AG09309 (cell line): ENCODE measurements at places on chromosomes 1 and 21.

- DNase-seq, result no peak
Observed at GRCh38 chr1:44239961-44240371, 26.7 kb downstream of the DMAP1 start.

GRCh38 chr1:63928186-63929105, 154.6 kb downstream of the ROR1 start:
- no peak for DNase-seq

- DNase-seq, result no peak
Observed at GRCh38 chr1:71438626-71439025, 357.8 kb upstream of the ZRANB2 start.

DNA sequence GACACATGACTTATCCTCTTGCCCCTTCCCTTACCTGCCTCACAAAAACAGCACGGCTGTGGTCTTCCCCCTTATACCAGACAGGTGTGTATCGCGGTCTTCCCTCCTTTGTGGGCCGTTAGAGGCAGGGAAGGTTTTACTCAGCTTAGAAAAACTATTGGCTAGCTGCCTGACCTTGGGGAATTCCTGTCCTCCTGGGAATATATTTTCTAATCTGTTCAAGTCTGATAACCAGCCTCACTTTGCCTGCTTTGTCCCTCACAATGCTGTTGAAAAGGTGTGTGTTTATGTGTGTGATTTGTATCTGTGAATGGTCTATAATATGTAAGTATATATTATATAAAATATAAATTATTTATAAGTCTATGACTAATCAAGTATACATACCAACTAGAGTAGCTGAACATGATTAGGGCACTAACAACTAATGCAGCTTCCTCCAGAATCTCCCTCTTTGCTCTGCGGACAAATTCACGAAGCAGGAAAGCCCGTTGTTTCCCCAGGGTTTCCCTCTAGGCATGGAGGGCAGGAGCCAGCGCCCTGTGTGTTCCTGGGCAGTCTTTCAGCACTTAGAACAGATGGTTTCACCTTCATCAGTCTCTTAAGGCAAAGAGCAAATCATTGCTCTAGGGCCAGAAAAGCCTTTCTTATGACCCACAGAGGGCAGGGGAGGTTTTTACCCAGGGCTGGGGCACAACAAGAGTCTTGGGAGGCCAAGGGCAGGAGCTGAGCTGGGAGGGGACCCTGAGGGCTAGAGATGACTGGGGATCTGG, 25.6 kb downstream of the SLC26A9 start:
- DNase-seq, result no peak

- no peak for DNase-seq
Observed at GRCh38 chr1:21937372-21938121, 437 bp upstream of the HSPG2 start.

DNA sequence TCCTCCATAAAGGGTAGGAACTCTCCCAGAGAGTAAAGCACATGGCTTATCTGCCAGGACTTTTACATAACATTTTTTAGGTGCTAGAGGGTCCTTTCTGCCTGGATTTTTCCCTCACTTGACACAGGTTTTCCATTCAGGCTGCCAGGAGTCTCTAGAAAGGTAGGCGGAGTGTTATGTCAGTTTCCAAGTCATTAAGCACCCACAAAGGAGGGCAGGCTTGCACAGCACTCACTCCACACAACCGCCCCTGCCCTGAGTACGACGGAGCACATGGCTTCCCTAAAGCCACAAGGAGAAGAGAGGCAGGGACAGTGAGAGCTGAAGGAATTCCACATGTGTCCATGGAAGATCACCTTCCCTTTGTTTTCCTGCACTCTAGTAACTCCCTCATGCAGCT, 55.7 kb downstream of the CAPZB start:
- DNase-seq, result no peak

DNA sequence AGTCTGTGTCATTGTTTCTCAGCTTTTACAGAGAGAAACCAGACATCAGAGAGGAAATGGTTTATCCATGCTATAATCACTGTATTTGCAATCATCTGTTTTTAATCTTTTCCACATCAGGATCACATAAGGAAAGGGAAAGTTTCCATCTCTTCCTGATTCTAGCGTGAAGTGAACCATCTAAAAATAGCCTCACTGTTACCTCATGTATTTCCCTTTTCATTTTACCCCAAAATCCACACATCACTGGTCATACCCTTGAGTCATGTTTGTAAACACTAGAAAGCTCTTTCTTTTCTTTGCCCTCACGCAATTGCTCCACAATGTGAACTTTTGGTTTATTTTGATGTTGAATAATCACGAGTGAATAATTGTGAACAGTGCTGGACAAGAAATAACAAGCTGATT, 146.0 kb downstream of the PLA2G4A start:
- peak; percentile 96 for DNase-seq

- DNase-seq, result no peak
Observed at GRCh38 chr1:235763962-235764361, 102.7 kb downstream of the LYST start.

DNA sequence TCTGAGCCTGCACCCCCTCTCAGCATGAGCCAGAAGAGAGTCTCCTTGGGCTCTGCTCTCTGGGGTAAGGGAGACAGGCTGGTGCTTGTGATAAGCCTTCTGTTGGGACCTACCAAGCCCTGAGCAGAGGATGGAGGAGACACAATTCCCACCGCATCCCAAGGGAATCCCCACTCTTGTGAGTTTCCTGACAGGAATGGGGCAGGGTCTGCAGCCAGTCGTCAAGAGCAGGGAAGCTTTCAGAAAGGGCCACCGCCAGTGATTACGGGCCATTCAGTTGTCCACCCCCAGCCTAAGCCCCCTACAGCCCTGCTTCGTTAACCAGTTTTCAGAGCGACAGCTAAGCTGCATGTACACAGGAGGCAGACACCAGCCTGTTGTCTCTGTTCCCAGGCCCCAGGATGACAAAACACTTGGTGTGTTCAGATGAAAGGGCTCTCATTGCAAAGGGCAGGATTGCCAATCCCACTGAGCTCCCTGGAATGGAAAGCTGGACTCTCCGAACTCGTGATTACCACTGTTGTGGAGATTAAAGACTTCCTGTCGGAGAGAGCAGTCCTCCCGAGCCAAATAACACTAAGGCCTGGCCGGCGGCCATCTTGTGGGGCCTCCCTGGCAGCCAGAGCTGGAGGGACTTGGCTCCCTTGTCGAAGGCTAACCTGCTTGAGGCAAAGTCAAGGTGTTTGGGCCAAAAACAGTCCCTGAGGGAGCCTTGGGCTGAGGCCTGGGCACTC, 37.4 kb upstream of the SLC30A1 start:
- no peak for DNase-seq

GRCh38 chr1:204592246-204592948, 76.2 kb downstream of the MDM4 start:
- DNase-seq, result no peak

- DNase-seq, result no peak
Observed at GRCh38 chr21:31597683-31598082, 61.8 kb upstream of the SOD1 start.

- DNase-seq, result no peak
Observed at GRCh38 chr1:241825581-241825980, 22.4 kb upstream of the EXO1 start.

GRCh38 chr1:5982276-5982675, 9.9 kb downstream of the NPHP4 start:
- DNase-seq, result no peak

GRCh38 chr1:246629030-246629429, 62.8 kb downstream of the CNST start:
- no peak for DNase-seq

DNA sequence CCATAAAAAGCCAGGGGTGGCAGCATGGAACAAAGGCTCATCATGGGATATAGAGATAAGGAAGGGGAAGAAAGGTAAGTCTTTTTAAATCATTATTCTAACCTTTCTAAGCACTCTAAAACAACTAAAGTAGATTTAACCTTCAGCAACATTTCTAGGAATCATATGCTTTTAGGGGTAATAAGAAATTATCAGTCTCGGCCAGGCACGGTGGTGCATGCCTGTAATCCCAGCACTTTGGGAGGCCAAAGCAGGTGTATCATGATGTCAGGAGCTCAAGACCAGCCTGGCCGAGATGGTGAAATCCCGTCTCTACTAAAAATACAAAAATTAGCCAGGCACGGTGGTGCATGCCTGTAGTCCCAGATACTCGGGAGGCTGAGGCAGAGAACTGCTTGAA, 20.3 kb upstream of the PHTF1 start:
- no peak for DNase-seq

DNA sequence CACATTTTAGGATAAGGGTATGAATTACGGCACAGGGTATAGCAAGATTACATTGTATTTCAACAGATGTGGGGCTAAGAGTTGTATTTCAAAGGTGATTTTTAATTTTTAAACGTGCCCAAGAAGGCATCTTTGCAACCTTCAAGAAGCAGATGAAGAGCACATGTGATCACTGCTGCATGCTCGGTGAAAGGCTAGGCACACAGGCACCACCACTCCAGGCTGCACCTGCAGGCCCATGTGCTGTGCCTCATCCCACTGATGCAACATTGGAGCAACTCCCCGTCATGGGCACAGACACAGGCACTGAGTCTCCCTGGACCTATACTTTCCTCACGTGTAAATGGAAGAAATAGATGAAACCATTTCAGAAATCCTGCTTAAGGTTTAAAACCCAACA, 23.5 kb downstream of the UBE2G2 start:
- no peak for DNase-seq

- DNase-seq, result no peak
Observed at GRCh38 chr1:13753636-13754402, 53.8 kb downstream of the PRDM2 start.

- DNase-seq, result no peak
Observed at GRCh38 chr1:236922190-236922589, 82.1 kb downstream of the MT1HL1 start.

- DNase-seq, result peak; percentile 10
Observed at GRCh38 chr1:75785320-75785982, 605 bp upstream of the RABGGTB start.

- no peak for DNase-seq
Observed at GRCh38 chr1:108054396-108054795, 89.4 kb upstream of the VAV3 start.

- no peak for DNase-seq
Observed at GRCh38 chr1:82731216-82731615, 930.5 kb downstream of the ADGRL2 start.

DNA sequence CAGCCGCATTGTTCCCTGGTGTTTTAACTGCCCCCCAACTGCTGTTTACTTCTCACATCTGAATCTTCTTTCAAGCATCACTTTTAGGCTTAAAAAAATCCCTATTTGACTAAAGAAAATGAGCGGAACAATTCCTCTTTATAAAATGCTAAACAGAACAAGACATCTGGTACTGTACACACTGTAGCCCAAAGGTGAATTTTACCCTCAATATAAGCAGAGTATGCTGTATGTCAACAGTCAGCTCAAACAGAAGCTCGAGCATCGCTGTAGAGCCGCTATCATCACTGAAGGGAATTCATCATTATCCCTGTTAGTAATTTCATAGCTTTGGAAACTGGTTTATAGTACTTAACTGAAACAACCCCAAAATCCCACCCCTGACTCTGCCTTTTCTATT, 85.3 kb downstream of the LRRC8D start:
- DNase-seq, result no peak

GRCh38 chr1:214514819-214515383, 36.5 kb downstream of the PTPN14 start:
- DNase-seq, result no peak

DNA sequence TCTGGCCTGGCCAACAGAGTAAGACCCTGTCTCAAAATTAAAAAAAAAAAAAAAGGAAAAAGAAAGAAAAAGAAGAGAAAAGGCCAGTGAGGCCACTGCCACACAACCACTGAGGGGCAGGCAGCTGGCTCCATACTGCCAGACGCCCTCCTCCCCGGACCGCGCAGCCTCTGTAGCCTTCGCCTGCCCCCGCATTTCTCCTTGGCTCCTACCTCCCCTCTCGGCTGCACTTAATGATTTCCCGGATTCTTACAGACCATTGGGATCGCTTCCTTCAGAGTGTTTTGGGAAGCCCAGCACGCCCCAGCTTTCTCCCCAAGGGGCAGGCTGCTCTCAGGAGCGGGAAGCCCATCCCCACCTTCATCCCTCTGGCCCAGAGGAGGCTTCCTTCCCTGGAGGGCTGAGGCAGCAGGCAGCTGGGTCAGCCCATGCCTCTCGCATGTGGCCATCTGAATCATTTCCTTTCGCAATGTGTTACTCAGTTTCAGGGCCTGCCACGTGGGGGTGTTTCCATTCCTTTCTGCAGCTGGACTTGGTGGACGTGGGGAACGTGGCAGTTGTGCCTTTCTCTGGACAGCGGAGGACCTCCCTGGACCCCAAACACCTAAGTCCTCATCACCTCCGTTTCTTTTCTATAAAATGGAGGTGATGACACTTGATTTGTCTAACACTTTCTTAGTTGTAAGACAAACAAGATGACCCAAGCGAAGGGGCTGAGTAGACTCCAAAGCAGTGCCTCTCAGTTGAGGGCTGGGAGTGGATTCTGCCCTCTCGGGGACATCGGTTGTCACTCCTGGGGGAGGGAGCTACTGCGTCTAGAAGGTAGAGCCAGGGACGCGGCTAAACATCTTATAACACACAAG, 2.3 kb downstream of the SLC2A5 start:
- DNase-seq, result peak; percentile 72

GRCh38 chr1:36455386-36455785, 5.1 kb upstream of the OSCP1 start:
- no peak for DNase-seq

DNA sequence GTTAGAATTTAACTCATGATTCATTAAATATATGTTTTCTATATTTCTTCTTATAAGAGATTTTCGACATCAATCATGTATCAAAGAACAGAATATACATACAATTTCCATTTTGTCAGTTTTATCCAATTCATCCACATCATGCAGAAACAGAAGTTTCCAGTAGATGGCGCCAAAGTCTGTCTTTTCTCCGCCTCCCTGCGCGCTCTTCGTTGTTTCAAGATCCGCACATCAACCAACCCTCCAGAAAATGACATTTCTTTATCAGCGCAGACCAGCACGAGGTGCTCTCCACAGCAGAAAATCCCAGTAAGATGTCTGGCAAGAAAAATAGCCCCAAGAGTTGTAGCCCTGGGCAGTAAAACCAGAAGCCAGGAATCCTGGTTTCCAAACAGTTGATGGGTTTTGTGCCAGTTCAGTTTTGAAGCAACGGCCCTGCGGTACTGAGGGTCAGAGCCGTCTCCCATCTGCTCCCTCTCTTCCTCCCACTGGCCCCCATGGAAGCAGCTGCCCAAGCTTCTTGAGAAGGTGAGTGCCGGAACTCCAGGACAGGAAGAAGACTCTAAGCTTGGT, 38.6 kb upstream of the GPR137B start:
- no peak for DNase-seq
